ENCODE measurements at places on chromosomes 1 and 21.

GRCh38 chr1:78426408-78426807 lies 64.4 kb upstream of the PTGFR start:
- DNase-seq: no peak

GRCh38 chr1:26959722-26960624 lies at the start of gene KDF1:
TSS of gene KDF1 (minus strand) at chr1:26960468. CDS start at chr1:26952380, 8,088 bp downstream.
- DNase-seq: no peak

DNA sequence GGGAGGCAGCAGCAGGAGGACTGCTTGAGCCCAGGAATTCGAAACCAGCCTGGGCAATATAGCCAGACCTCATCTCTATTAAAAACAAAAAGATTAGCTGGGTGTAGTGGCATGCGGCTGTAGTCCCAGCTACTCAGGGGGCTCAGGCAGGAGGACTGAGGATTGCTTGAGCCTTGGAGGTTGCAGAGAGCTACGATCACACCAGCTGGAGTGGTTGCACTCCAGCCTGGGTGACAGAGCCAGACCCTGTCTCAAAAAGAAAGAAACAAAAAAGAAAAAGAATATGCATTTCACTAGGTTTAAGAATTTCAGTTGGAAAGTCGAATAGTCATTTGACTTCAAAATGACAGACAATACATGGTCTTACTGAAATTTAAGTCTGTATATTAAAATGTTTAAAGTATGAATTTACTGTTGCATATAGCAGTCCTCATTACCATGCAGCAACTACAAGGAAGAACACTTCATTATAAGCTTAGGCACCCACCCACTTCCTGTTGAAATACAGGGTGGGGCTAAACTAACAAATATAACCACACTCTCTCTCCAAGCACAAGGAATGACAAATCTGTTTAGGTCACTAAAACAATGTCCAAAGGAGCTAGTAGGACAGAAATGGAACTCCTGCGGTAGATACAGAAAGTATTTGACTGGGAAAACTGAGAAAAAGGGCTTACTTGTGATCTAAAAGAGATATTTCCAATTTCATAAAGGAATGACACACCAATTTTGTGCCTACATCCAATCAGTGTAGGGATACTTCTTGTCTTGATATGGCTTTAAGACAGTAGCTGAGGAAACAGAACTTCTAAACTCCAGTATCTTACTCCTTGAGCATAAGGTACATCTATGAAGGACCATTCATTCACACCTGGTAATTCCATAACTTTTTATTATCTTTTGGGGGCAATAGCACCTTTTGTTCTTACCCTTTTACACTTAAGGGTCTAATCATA lies 44.1 kb downstream of the GPR3 start:
- DNase-seq: no peak

- no peak for DNase-seq
Measured at GRCh38 chr1:159430985-159431384, 1.0 kb upstream of the OR10J4 start.

- DNase-seq: no peak
Measured at GRCh38 chr1:232328486-232329102, 301.3 kb downstream of the SIPA1L2 start.

DNA sequence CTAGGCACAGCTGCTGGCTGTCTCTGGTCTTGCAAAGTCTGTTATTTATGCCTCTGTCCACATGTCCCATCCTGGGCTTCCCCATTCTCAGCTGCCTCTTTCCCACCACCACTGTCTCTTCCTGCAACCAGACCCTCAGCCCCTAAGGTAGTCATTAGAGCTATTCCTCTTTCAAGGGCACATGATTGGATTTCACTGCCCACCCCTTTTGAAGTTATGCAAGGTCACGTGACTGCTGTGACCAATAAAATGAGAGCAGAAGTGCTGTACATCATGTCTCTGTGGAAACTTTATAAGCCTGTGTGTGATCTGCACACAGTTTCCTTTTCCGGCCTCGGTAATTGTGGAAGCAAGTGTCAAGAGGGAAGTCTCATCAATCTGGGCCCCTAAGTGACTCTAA lies 136.6 kb upstream of the HMGB4 start:
- no peak for DNase-seq

DNA sequence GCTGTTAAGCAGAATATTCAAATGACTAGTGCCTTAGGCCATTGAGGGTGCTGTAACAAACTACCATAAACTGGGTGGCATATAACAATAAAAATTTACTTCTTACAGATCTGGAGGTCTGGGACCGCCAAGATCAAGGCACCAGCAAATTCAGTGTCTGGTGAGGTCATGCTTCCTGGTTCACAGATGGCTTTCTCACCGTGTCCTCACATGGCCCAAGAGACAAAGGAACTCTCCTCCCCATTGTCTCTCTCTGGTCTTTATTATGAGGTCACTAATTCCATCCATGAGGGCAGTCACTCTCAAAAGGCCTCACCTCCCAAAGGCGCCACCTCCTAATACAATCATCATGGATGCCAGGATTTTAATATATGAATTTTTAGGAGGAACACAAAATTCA lies 127.3 kb downstream of the GABPA start:
- DNase-seq: no peak

- DNase-seq: no peak
Measured at GRCh38 chr1:37073152-37073853, 39.0 kb upstream of the GRIK3 start.

- DNase-seq: no peak
Measured at GRCh38 chr1:75334876-75335389, 200.7 kb downstream of the LHX8 start.

GRCh38 chr21:37153196-37153934 lies 80.3 kb downstream of the TTC3 start:
- no peak for DNase-seq

- no peak for DNase-seq
Measured at GRCh38 chr1:52916241-52916975, 5.1 kb downstream of the ECHDC2 start.

DNA sequence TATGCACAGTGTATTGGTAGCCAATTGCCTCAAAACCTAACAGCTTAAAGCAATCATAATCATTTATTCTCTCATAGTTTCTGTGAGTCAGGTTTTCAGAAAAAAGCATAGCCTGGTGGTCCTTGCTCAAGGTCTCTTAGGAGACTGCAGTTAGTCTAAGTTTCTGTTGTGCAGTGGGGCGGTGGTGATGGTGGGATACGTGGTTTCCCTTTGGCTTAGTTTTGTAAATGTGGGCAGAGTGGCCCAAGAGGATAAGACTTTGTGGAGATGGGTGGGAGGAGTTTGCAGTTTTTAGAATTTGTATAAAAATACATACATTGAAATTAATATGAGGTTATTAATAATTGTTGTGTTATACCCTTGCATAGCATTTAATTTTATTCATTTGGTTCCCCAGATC lies 68.6 kb downstream of the NOS1AP start:
- DNase-seq: no peak

GRCh38 chr1:93977598-93977945 lies 68.3 kb upstream of the GCLM start:
- no peak for DNase-seq

DNA sequence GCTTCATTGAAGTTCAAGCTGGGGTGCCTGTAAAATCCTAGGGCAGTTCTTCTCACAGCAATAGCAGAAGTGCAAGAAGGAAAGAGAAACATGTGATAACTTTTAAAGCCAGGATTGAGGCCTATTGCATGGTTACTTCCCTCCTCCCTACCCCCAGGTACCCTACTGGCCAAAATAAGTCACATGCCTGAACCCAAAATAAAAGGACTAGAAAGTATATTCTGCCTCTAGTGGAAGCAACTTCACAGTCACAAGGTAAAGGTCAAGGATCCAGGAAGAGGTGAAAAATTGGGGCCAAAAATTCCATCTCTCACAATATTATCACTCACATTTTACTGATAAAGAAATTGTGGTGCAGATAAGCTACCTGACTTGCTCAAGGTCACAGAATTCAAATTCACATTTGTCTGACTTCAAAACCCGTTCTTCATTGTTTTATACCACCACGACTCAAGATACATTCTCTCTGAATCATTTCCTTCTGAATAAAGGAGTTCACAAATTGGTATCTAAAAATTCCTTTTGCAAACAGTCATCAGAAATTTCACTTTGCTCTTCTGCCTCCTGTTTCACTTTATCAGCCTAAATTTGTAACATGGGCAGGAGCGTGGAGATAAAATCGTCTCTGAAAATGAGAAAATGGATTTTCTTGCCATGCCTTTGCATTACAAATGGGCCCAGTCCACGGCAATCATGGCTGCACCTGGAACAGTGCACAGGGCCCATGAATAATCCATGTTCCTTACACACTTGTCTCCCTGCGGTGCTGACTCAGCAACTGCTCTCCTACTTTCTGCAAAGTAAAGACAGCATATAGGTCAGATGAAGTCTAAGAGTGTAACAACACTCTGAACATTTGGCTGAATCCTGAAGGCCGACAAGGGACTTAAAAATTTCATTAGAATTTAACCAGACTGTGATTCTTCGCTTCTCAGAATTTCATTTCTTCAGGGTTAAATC lies 485.3 kb upstream of the NFIA start:
- no peak for DNase-seq

DNA sequence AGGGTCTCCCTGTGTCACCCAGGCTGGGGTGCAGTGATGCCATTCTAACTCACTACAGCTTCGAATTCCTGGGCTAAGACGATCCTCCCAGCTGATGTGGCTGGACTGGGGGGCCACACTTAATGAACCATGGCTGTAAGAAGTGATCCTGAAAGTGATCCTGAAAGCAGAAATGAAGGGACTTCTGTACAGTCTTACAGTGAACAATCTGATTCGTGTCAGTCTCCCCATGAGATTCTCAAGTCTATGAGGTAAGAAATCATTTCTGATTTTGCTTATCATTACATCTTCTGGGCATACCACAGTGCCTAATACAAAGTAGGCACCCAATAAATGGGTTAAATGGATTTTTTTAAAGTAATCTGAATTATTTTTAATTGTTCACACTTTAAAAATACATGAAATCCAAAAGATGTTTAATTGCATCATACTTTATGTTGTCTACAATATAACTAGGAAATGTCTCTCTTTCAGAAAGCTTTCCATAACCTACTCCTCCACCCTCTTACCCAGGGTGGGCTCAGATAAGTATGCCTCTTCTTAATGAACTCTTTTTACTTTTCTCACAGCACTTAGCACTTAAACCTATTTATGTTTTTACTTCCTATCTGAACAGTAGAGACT lies 21.5 kb downstream of the TUT4 start:
- no peak for DNase-seq

- peak; percentile 54 for DNase-seq
Measured at GRCh38 chr1:32539584-32540571, 651 bp downstream of the ZBTB8A start.

DNA sequence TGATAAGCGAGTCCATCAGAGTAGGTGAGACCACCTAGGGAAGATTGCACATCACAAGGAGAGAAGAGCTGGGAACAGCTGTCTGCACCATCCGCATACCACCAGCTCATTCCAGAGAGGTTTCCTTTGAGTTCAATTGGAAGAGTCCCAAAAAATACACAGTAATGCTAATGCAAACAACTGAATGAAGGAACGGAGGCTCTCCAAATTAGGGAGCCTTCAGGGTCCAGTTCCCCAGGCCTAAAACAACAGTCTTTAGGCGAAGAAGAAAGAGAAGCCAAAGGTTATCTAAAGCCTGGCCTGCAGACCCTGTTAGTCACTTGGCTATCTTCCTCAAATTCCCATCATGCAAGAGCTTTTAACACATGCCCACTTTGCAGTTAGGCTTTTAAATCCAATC lies 246.4 kb downstream of the PBX1 start:
- DNase-seq: no peak

GRCh38 chr1:26003756-26004155 lies 5.9 kb upstream of the PAFAH2 start:
- no peak for DNase-seq

GRCh38 chr1:18730321-18730720 lies 99.7 kb downstream of the PAX7 start:
- DNase-seq: no peak

GRCh38 chr1:101313356-101313755 lies 76.5 kb downstream of the S1PR1 start:
- no peak for DNase-seq

DNA sequence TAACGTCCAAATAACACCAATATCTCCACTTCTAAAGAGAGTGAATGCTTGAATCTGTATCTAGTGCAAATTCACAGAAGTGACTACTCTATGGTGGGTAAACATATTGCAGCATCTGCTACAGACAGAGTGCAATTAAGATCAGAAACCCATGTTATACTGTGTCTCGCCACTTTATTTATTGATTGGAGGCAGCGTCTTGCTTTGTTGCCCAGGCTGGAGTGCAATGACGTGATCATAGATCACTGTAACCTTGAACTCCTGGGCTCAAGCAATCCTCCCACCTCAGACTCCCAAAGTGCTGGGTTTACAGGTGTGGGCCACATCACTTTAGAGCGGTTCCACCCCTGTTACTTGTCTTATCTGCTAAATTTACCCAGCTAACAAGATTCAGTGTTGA lies 57.0 kb downstream of the HLCS start:
- no peak for DNase-seq

DNA sequence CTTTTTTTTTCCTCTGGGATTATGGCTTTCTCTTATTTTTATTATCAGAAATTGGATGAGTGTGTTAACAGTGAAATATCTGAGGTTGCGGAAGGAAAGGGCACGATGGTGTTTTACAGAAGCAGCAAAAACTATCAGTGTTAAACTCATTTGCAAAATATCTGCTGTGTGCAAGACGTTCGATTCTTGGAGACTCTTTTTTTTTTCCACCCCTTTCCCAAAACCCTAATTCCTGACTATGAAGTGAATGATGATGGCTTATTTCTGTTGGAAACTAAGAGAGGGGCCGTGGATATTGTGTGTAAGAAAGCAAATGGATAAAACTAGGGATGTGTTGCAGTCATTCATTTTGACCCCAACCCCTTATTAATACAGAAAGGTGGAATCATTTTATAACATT lies 677 bp downstream of the NCAM2 start:
- no peak for DNase-seq

GRCh38 chr1:64269558-64269884 lies 66.1 kb downstream of the UBE2U start:
- no peak for DNase-seq

- DNase-seq: no peak
Measured at GRCh38 chr1:204829133-204829825, 41.4 kb upstream of the NFASC start.

DNA sequence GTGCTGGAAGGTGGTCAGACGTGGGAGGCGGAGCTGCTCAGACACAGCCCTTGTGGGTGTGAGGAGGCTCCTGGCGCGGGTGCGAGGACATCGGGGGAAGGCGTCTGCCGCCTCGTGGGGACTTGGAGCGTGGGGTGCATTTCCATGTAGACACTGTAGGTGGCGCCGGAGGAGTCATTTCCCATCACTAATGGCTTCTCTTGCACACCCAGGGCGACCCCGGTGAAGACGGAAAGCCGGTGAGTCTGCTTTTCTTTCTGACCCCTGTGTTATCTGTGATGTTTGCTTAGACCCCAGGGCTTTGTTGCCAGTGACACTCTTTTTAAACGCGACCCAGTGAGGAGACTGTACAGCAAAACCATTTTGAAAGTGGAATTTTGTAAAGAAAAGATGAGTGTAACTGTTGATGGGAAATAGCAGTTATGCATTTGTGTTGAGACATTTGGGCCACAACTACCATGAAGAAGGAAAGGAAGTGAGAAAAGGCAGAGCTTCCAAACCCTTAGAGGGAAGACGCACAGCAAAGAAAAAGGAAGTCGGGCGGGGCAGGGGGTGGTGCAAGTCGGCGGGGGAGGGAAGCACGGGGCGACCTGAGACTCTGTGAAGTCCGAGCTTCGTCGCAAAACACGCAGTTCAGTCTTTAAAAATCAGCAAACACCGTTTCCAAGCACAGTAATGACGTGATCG lies 64.0 kb downstream of the SLC19A1 start:
- DNase-seq: peak; percentile 83

- no peak for DNase-seq
Measured at GRCh38 chr1:15277447-15277838, 30.4 kb downstream of the FHAD1 start.

GRCh38 chr1:32754317-32755097 lies 51.9 kb upstream of the SYNC start:
- no peak for DNase-seq
